ENCODE measurements at places on chromosomes 4 and X. TPM values are rescaled to one million over a fixed set of nuclear protein-coding genes. Genes with fewer than 3 reads are reported as not detected.

- no peak for DNase-seq
Observed at GRCh38 chr4:121973816-121974215, 22.0 kb upstream of the TRPC3 start.

- DNase-seq, result no peak
Observed at GRCh38 chr4:111798840-111799239, 346.4 kb upstream of the FAM241A start.

GRCh38 chr4:145333786-145334185 is 147.9 kb upstream of the SMAD1 start:
- no peak for DNase-seq

NUDT10 gene
- 2.1 TPM for total RNA-seq

- DNase-seq, result no peak
Observed at GRCh38 chr4:60296386-60296785, 903.7 kb upstream of the ADGRL3 start.

PCSK1N gene
- 2.8 TPM for total RNA-seq

PABPC1L2A gene
- not detected for total RNA-seq

GRCh38 chr4:109967798-109968520 is 55.3 kb downstream of the EGF start:
- no peak for DNase-seq

GRCh38 chr4:95178938-95179337 is 369.8 kb downstream of the UNC5C start:
- no peak for DNase-seq

TMPRSS11D gene
- not detected for total RNA-seq

DNA sequence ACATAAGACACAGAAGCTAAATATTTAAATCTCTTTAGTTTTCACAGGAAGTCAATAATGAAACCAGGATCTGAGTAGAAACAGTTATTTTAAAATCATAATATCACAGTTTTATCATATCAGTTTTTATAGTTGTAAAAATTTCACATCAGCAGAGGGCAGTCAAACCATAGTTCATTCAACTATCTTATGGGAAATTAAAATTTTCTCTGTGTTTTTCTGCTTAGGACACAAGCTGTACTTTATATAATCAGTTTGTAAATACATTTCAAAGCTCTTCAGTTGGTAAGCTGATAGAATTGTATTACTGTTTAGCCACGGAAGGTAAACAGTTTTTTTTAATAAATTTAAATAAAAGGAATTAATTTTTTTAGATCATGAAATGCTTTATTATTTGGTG is 204.8 kb upstream of the NUDT6 start:
- no peak for DNase-seq

GRCh38 chr4:142539796-142540482 is 306.2 kb downstream of the INPP4B start:
- no peak for DNase-seq

PABPC4L gene
- total RNA-seq, result not detected

DNA sequence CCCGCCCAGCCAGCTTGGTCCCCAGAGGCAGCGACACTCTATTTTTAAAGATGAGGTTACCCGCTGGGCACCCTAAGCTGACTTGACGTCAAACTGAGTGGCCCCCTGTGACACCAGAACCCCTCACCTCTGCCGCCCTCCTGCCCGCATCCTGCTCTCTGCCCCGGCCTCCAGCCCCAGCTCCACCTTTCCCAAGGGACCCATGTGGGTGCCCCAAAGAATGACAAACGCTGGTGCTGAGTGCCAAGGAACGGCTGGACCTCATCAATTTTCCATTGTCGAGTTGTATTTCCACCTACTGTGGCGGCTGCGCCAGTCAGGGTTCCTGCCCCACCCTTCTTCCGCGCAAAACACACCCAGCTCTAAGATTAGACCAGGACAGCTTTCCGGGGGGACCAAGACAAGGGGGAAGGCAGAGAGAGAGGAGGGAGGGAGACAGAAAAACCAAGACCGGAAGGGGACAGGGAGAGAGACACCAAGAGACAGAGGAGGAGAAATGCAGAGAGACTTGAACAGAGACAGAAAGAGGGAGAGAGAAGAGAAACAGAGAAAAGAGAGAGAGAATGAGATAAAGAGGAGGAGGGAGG is 2.0 kb downstream of the PRKX start:
- no peak for DNase-seq

GRCh38 chr4:178577933-178578332 is 1135.7 kb upstream of the AGA start:
- no peak for DNase-seq

MAML3 gene
- total RNA-seq, result 5.3 TPM

DNA sequence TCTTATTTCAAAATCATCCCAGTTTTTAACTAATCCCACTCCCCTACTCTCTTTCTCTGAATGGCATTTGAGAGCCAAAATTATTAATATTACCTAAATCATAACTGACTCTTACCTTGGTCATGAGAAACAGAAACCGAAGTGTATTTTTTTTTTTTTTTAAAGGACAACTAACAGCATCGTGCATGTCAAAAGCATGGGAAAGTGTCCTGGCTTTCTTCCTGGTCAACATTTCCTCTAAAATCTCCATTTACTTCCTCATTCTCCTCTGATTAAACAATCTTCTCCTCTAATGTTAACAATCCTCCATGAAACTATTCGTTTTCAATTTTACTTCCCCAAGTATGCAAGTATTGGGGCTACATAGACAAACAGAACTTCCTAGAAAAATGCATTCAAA is 2.1 kb upstream of the STS start:
- no peak for DNase-seq

DNA sequence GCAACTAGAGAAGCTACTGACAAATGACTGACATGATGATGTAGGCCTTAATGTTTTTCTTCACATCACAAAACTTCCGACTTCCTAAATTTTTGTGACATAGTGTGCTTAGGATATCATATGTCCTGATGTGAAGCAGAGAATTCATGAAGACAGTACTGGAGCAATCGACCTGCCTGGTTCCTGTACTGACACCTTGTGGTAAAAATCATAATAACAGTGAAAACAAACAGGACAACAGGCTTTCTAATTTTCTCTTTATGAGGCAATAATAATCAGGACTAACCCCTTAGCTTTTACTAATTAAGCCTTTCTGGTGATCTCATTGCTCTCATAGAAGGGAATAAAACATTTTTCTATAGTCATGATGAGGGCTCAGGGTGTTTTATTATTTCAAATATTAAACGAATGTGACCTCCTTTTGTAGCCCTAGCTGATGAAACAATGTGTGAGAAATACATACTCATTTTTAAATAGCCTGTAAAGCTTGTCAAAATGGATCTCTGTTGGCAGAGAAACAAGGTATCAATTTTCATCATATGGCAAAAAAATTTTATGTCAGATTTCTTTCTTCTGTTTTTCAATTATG is 158.4 kb downstream of the TENT5D start:
- DNase-seq, result no peak

ATP8A1 gene
- total RNA-seq, result 55.9 TPM

- DNase-seq, result no peak
Observed at GRCh38 chrX:121216641-121217374, 169.4 kb downstream of the GLUD2 start.

GRCh38 chr4:98516441-98517217 is 141.8 kb downstream of the TSPAN5 start:
- DNase-seq, result no peak

All from activated T-cell treated with anti-CD3 and anti-CD28 coated beads, Interleukin-2, amount 50 U/mL, for 72 hours (primary cell).